ENCODE measurements at places on chromosomes 16 and 17.

- DNase-seq, result no peak
Observed at GRCh38 chr17:65278050-65278819, 141.1 kb downstream of the RGS9 start.

GRCh38 chr17:40648384-40648968 lies 858 bp upstream of the SMARCE1 start:
- DNase-seq, result no peak

- DNase-seq, result no peak
Observed at GRCh38 chr17:82882715-82883418, 43.0 kb upstream of the ZNF750 start.

DNA sequence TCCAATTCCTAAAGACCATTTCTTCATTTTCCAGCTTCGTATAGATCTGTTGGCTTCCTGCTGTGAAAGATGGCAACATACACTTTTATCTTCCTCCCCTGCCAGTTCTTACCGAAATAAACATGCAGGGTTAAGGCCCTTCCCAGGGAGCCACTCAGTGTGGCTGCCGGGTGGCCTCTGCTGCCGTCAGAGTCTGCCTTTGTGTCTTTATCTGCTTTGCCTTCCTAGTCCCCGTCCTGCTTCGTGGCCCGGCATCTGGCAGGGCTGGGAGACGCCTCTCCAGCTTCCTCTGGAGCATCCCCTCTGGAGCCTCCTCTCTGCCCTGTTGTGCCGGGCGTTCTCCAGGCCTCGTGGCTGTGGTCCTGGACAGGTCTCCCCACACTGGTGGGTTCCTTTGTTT lies 30.3 kb upstream of the CAPN15 start:
- DNase-seq, result no peak

- DNase-seq, result no peak
Observed at GRCh38 chr16:84379709-84380362, 11.5 kb downstream of the ATP2C2 start.

DNA sequence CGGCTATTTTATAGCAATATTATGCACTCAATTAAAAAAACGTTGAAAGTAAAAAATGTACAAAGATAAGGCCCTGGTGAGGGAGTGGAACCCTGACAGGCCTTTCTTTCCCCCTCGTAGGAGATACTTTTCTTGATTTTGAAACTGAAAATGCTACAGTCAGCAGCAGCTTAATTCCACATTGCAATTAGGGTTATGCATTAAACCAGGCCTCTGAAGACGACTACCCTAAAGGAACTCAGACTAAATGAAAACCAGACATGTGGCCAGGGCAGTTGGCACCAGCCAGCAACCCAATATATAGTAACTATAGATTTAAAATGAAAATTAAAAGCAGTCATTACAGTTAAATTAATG lies 463.2 kb upstream of the MAF start:
- DNase-seq, result no peak

GRCh38 chr16:68374246-68374805 lies 63.5 kb downstream of the PRMT7 start:
- no peak for DNase-seq

- no peak for DNase-seq
Observed at GRCh38 chr16:85049706-85050305, 22.2 kb downstream of the KIAA0513 start.

- no peak for DNase-seq
Observed at GRCh38 chr17:45734598-45734997, 49.5 kb upstream of the CRHR1 start.

- DNase-seq, result no peak
Observed at GRCh38 chr17:45940293-45940692, 45.9 kb downstream of the MAPT start.

- DNase-seq, result no peak
Observed at GRCh38 chr16:56269811-56270684, 78.8 kb downstream of the GNAO1 start.

GRCh38 chr16:67936124-67936879 lies at the start of gene PSMB10:
Gene PSMB10 (minus strand): TSS chr16:67936850. CDS start chr16:67936749, 101 bp downstream.
- peak; percentile 27 for DNase-seq

DNA sequence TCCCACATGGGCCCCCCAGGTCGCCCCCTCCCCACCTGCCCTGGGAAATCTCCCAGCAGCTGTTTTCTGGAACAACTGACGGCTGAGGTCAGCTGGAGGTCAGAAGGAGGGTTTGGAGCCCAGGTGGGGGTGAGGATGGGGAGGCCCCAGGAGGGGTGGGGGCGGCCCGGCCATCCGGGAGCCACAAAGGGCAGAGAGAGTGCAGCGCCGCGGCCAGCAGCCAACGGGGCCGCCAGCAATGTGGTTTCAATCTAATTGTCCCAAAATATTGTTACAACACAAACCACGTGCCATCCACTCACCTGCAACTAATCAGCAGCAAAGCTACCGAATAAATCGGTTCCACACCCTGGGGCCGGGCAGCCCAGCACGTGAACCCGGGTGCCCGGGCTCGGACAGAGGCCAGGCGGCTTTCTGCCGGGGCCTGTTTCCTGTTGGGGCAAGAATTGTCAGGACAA lies 28.3 kb upstream of the SLC38A10 start:
- no peak for DNase-seq

DNA sequence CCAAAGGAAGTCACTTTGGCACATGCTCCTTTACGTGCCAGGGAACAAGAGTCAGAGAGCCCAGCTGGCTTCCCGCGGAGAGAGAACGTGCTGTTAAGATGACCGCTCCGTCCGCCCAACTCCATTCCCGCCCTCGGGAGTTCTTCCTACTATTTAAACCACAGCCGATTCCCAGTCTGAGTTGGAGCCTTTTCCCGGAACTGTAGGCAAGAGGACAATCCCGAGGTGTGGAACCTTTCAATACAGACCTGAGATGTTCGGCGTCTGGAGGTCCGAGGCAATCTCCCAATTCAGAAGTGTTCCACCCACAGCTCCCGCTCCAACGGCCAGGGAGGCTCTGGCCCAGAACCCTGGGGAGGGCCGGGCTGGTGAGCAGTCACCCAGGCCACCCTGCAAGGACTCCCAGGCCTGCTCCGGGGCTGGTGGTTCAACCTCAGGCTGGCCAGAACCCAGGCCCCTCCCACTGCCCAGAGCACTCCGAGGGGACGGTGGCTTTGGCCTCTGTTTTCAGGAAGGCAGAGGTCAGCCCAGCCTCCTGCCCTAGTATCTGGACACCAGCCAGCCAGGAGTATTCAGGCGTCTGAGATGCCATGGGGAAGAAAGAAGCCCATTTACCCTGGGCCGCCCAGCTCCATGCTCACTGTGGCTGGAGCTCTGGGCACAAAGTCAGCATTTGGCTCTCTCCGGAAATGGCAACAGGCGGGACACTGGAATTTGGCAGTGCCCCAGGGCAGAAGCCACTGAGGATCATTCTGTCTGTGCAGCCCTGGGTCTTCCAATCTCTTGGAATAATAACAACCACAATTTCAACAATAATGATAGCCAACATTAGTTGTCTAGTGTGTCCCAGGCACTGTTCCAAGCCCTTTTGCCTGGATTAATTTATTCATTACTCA lies 21.4 kb downstream of the EMP2 start:
- no peak for DNase-seq

- DNase-seq, result no peak
Observed at GRCh38 chr16:4859900-4860255, 12.6 kb downstream of the UBN1 start.

DNA sequence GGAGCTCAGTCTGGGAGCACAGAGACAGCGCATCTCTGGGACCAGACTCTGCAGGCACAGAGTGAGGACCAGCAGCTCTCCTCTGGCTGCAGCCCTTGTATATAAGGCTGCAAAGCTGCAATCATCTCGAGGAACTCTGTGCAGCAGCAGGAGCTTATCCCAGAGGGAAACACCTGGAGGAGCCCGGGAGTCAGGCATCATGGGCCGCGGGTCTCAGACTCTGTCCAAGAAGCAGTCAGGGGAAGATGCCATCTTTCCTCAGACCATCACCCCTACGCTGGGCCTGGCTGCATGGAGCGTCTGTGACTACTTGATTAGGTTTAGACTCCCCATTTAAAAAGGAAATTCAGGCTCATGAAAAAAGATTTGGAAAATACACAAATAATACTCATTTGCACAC lies 122.0 kb downstream of the IRF8 start:
- no peak for DNase-seq

DNA sequence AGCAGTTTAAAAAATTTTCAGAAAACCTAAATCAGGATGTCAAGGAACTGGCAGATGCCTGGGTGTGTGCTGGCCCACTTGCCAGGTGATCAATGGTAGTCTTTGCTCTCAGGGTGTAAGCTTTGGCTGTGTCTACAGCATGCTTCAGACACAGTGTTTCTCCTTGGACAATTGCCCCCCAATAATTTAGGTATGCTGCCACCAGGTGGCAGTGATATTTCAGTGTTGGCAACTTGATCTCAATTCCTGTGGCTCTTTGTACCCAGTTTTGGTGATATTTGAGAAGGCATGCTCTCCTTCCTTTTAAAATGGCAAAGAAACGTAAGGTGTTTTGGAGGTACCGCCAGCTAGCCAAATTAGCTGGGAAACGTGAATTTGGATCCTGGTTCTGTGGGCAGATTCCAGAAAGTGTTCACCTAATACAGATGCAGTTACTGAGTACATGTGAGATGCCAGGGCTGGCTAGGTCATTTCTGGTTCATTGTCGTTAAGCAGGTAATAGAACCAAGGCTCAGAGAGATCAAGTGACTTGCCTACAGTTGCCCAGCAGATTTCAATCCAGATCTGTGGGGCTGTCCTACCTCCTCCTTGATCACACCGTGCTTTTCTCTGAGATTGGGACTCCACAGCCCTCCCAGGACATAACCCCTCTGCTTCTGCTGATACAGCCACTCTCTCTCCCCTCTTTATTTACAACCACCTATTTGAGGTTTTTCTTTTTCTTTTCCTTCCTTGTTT lies 155.6 kb upstream of the PLCG2 start:
- no peak for DNase-seq

DNA sequence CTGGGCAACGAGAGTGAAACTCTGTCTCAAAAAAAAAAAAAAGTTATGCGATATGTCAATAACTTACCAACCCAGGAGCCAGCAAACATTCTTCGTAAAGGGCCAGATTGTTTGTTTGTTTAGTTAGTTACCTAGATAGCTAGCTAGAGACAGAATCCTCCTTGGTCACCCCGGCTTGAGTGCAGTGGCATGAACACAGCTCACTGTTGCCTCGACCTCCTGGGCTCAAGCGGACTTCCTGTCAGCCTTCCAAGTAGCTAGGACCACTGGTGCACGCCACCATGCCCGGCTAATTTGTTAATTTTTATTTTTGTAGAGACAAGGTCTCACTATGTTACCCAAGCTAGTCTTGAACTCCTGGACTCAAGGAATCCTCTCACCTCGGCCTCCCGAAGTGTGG lies 113.0 kb downstream of the LITAF start:
- no peak for DNase-seq

GRCh38 chr16:30351001-30351441 lies 4.1 kb downstream of the CD2BP2 start:
- DNase-seq, result no peak

Measured in right renal pelvis (tissue), 4 donors.